Stimulated activated CD8-positive, alpha-beta memory T cell treated with anti-CD3 and anti-CD28 coated beads, Interleukin-4, amount 100 ng/mL, for 1 hour (primary cell): ENCODE measurements at places on chromosomes 7 and 10.

DNA sequence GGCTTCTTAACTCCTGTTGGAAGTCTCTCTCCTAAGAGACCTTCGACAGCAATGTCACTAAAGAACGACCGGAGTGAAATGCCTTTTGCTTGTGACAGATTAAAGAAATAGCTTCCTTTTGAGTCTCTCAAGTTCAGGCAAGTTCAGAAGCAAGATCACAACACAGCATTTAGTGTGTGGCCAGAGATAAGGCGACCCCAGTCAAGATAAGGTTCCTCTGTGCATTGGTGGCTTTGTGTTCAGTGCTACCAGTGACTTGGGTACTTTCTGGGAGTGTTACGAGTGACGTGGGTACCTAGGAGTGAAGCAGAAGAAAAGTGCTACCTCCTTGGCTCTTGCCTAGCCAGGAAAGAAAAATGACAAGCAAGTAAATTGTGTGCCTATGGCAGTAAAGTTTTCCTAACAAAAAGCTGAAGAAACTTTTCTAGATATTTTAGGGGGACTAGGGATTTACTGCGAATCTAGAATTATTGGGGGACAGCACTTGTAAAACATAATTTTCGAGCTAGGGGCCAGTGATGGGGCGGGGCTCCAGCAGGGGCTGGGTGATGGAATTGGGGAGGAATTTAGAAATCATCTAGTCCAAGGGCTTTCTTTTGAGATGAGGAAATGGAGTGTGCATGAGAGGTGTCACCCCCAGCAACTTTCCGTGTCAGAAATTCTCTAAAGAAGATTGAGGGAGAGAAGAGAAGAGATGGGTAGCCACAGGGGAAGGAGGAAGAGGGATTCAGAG, 191.9 kb upstream of the LYZL2 start:
- DNase-seq, result no peak

DNA sequence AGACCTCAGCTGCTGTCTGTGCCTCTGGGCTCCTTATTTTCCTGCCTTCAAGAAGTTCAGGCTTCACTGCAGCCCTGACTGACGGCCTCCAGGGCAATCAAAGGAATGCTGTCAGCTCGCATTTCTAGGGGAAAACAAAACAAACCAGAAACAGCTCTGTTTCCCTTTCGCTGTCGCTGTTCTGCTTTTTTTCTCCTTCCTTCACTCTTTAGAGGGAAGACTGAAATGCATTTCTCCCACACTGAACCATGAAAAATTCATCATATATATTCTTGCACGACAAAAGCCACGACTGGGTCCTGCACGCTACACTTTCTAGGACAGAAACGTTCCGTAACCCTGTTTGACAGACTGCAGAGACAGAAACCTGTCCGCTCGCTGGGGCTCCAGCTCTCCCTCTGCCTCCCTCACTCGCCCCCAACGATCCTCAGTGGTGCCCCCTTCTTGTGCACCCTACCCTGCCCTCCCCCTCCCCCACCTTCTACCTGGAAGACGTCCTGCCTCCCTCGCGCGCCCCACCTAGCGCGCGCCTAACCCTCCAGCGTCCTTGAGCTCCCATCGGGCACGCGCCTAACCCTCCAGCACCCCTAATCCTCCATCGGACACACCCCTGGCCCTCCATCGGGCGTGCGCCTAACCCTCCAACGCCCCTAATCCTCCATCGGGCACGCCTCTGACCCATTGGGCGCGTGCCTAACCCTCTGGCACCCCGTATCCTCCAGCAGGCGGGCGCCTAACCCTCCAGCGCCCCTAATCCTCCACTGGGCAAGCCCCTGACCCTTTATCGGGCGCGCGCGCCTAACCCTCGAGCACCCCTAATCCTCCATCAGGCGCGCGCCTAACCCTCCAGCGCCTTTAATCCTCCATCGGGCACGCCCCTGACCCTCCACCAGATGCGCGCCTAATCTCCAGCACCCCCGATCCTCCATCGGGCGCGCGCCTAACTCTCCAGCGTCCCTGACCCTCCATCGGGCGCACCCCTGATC, 37.1 kb downstream of the SVOPL start:
- DNase-seq, result no peak

- peak; percentile 25 for DNase-seq
These were observed 121.0 kb downstream of the HIP1 start for GRCh38 chr7:75617634-75618234.

DNA sequence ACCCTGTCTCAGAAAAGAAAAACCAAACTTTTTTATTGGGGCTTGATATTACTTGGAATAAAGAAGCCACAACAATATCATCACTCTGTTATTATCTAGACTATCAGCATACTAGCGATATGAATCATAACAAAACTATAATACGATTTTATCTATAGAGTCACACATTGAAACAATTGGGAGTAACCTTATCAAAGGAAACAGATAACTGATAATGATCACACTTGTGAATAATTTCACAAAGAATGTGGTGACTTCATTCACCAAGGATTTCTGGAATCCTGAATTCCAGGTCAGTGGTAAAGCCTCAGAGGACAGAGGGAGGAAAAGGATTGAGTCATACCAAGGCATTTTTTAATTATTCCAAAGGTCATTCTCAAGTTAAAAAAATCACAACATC, 32.1 kb upstream of the NMT2 start:
- DNase-seq, result no peak

- DNase-seq, result no peak
These were observed 717.0 kb upstream of the MBL2 start for GRCh38 chr10:53489335-53490182.

DNA sequence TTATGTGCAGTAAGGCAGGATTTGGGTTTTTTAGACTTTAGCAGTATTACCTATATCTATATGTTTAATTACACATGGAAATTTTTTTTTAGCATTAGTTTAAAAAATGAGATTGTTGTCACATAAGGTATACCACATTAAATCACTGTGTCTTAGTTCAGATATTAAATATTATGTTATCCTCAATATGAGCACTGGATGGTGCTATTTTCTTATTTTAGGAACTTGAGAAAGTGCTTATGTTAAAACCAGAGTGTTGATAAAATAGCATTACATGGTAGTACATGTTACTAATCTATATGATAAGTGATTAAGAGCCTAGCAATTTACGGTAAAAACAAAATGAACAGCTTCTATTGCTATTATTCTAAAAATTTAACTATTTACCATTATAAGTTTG, 28.8 kb downstream of the MIOS start:
- no peak for DNase-seq

GRCh38 chr7:31957756-31958155, 112.5 kb downstream of the PDE1C start:
- DNase-seq, result no peak

DNA sequence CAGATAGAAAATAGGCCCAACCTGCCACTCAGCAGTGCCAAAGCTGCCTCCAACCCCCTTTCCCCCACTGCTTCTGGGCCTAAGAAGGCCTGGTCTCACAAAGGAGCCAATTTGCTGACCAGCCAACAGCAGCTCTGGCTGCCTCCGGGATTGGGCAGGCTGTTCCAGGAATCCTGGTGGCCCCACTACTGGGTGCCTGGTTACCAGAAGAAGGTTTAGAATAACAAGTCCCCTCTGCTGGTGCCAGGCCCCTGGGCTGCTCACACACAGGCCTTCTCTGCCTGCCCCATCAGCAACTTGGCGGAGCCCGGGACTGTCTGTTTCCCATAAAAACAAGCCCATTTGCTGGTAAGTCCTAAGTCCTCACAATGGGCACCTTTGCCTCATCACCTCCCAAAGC, 1.2 kb downstream of the PHKG1 start:
- DNase-seq, result no peak

DNA sequence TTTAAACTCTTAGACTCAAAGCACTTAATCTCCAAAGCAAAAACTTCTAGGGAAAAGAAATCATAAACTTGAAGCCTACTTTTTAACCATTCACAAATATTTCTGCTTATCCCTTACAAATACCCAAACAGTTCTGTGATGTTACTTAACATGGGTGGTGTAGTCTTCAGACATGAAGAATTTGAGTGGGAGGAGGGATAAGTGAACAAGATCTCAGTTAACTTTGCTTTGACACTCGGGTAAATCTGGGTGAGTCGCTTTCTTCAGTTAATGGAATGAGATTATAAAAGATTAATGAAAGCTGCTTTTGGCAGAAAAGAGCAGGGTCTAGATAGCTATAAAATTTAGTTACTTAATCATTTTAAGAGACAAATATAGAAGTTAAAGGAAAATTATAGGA, 47.5 kb downstream of the RNF133 start:
- DNase-seq, result no peak

GRCh38 chr7:155223503-155223902, 74.2 kb upstream of the INSIG1 start:
- no peak for DNase-seq

DNA sequence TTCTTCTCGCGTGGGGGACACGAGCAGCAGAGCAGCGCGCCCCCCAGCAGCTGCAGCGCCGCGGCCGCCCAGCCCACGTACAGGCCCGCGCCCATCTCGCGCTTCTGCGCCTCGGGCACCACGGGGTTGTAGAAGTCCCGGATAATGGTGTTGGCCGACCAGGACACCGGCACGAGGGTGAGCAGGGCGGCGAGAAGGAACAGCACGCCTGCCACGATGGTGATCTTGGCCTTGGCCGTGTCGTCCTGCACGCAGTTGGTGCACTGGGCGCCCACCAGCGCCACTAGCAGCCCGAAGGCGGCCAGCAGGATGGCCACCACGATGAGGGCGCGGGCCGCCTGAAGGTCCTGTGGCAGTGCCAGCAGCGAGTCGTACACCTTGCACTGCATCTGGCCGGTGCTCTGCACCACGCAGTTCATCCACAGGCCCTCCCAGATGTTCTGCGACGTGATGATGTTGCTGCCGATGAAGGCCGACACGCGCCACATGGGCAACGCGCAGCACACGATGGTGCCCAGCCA, 529 bp downstream of the CLDN3 start:
- DNase-seq, result no peak

DNA sequence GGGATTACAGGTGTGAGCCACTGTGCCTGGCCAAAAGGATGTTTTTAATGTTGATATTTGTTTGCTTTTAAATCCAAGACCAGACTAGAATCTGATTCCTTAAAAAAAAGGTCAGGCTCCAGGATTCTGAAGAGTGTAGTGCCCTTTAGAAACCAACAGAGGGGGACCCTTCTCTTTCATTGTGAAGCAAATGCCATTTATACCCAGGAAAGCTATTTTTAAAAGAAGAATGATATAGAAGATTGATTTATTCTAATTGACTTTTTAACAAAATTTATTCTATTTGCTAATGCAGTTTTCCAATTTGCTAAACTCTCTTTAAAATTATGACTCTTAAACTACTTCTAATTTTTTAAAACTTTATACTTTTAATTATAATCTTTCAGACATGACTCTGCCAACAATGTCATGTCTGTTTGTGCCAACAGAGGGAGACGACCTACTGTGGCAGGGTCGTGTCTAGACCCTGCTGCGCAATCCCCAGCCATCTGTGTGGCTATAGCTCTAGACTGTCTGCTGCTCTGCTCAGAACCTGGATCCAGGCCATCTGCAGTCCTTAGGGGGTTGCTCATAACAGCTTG, 201.0 kb upstream of the IMMP2L start:
- no peak for DNase-seq

- no peak for DNase-seq
These were observed 14.2 kb downstream of the UCMA start for GRCh38 chr10:13219685-13220670.

- DNase-seq, result no peak
These were observed 121.3 kb downstream of the RAMP3 start for GRCh38 chr7:45278763-45279398.

DNA sequence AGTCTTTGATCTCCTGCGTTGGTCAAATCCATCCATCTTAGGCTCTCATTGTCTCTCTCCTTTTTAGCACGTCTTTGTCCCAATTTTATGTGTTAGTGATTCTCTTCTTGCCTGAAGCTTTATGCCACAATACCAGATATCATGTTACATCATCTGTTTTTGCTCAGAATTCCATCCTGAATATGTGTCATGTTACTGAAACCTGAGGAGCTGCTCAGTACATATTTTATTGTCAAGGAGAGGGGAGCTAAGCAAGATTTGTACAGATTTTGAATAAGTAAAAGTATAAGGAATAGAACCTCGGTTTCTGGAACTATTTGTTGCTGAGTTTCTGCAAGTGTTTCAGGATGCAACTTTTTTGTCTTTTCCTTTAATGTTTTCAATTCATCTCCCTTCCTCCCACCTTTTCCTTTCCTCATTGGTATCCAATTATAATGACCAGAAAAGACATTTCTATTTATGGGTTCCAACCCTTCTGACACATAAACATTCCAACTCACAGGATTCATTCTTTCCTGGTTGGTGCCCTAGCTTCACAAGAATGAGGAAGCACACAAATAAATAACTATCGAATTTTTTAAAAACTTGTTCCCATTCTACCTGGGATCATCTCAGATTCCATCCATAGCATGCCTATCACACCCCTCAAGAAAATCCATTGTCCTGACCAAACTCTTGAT, 291.8 kb downstream of the CRPPA start:
- no peak for DNase-seq

- DNase-seq, result no peak
These were observed 219.8 kb downstream of the NEBL start for GRCh38 chr10:20677340-20677739.

DNA sequence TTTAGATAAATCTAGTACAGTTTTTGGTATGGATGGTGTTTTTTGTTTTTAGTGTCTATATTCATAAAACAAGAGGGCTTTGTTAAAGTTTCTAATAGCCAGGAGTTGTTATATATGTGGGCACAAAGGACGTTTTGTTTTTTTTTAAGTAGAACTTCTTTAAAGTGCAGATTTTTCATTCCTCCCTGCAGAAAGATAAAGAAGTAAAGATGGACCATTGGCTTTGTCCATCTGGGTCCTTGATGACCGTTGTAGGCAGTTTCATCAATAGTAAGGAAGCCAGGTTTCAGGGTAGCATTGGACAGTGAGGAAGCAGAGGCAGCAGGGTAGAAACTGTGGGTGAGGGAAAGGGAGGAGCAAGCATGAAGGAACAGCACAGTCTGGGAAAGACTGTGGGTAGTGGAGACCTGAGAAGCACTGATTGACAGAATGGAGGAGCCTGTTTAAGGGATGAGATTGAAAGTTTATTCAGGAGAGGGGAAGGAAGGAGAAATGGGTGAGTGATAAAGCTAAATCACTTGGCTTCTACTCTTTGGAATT, 5.3 kb downstream of the CALU start:
- no peak for DNase-seq

- no peak for DNase-seq
These were observed 117.9 kb downstream of the ADCY1 start for GRCh38 chr7:45692031-45692430.

DNA sequence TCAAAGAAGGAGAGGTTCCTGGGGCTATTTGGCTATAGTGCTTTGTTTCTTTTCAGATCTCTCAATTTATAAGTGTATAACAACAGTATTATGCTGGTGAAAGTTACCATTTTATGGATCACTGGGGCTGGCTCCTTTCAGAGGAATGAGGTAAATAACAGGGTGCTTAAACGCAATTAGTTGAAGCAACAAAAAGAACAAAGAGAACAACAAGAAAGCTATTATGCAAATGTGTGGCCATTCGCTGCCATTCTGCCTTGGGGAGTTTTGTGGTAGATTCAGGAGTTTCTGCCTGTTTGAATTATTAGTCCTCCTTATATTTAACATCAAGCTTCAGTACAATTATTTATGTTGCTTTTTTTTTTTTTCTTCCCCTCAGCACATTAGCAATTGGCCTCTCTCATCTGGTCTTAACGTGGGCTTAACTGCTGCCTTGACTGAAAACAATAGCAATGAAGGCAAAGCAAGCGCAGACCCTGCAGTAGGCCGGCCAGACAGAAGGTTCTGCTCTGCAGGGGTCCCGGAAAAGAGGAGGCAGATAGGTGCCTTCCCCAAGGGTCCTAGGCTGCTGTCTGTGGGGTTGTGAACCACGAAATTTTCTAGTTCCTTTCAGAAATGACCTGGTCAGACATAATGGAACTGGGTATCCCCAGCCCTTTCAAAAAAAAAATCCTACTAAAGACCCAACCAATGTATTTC, 339.9 kb upstream of the PODXL start:
- no peak for DNase-seq
